ENCODE measurements at places on chromosomes 7 and 10.

- no peak for DNase-seq
Observed at GRCh38 chr10:119291223-119291900, 84.0 kb downstream of the GRK5 start.

DNA sequence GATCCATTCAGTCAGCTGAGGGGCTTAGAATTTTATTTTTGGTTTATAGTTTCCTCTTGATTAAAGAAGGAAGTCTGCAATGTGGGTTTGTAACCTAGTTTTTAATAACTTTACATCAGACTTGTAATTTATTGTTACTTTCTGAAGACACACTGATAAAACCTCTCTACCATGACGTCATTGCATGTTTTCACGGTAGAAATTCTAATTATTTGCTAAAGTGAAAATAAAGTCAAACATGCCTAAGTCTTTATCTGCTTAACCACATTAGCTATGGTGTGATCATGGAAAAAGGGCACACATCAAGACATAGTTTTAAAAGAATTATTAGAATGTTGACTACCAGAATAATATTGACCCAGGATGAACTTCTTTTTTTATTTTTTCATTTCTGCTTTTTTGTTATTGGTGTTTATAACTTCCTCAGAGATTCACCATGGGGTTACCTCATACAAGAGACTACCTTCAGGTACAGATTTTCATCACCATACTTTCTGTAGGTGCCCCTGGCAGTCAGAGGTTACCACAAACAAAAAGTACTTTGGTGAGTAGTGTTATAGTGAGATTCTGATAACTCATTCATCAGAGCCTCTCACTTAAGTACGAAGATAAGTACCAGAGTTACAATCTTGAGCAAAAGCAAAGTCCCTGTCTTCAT is 7.0 kb upstream of the PANK1 start:
- no peak for DNase-seq

DNA sequence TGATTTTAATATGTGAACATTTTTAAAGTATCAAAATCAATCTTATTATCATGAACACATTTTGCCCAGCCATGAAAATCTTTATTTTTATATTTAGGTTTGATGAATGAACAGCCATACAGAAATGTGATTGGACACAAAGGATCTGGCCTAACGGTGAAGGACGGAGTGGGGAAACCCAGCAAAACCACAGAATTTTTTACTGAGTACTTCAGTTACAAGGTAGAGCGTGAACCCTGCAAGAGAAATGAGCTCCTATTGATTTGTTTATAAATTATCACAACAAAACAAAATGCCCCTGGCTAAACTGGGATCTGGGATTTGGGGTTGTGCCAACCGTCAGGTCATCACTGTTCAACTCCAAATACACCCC is 118.8 kb downstream of the JAZF1 start:
- no peak for DNase-seq

DNA sequence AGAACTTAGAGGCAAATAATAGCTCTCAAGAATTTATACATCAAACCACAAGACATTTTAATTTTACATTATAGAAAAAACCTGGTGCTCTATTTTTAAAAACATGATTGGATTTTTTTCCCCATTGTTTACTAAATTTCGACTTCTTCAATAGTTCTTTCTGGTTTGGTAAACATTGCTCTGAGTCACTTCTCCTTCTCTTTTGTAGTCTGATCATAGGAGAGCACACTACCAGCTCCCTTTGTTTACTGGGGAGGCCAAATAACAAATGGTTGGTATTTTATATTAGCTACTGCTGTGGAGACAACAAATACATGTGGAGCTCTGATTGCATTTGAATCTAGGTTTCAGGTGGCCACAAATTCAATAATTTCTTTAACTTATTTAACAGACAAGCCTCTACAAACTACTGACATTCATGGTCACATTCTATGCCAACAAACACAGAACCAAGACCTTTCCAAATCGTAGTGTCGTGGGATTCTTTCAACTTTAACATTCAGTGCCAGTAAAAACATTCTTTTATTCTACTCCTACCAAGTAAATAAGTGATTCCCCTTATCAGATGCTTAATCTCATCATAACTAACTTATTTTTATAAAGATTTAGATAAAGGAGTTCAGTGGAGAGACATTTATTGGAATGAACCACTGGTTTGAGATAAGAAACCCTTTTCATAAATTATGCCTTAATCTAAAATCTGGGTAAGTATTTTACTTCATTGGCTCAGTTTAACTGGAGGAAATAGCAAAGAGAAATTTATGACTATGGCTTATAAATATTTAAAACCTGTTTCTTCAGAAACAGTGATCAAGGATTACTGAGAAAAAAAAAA is 17.7 kb upstream of the FXYD4 start:
- no peak for DNase-seq

- DNase-seq, result no peak
Observed at GRCh38 chr10:3452173-3452626, 279.6 kb upstream of the PITRM1 start.

DNA sequence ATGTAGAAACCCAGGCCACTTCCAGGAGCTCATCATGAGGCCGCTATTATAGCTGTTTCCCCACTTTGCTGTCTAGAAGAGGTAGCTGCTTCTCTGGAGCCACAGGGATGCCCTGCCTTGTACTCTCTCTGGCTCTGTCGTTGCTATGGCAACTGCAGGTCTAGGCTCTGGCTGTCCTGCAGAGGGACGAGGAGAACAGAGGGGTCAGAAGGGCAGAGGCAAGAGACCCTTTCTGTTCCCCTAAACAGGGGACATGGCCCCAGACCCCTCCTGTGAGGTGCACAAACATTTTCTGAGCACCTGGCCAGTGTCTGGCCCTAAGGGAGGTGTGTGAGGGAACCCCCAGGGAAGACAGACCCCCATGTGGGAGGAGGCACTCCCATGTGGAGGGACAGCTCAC is 31.4 kb downstream of the ITPRIP start:
- DNase-seq, result no peak

DNA sequence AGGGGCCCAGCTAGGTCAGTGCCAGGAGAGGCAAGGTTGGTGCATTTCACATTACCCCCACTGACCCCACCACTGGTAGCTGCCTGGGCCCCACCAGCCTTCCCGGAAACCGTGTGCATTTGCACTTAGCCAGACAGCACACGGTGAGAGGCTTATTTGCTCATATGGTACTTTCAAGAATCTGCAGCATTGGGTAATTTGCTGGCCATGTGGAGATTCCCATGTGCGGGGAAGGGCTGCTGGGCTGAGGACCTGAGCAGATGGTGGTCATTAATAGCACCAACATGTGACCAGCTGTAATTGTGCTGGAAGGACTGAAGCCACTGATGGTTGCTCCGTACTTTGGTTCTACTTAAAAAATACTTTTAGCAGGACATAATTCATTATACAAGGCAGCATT is 323.8 kb downstream of the DPP6 start:
- DNase-seq, result no peak

GRCh38 chr10:97065686-97066660 is 119.8 kb downstream of the SLIT1 start:
- no peak for DNase-seq

- DNase-seq, result no peak
Observed at GRCh38 chr7:128666200-128666599, 5.9 kb upstream of the GARIN1A start.

DNA sequence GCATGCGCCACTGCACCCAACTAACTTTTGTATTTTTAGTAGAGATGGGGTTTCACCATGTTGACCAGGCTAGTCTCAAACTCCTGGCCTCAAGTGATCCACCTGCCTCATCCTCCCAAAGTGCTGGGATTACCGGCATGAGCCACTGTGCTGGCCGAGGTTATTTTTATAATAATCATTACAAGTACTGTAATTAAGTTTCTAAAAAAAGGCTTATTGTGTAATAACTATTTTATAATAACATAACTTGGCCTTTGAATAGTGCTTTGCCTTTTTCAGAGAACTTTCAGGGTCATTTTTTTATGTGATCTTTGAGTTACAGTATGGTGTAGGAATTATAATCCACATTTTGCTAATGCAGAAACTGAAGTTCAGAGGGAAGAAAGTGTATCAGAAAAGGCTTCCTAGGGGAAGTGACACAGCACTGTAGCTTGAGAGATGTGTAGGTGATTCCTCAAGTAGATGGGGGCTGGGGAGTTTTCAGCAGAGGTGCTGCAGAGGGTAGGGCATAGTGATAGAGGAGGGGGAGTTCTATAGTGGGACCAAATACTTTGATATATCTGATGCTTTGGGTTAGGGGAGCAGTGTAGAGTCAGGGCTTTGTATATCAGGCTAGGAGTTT is 9.2 kb upstream of the SYPL1 start:
- no peak for DNase-seq

DNA sequence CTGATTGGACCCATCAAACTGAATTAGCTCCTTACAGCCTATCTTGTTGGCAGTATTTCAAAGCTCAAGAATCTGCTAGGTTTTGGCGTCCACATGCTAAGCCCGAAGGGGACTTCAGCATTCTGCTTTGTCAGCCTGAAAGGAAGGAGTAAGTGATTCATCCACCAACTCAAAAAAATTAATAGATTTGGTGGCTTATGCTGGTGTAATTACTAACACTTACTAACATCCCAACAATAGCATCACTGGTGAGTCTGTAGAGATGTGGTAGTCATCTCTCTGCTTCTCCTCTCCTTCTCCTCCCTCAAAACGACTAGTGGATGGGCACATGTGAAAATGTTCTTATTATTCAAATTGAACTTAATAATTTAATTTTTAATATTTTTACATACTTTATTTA is 53.8 kb upstream of the EGR2 start:
- no peak for DNase-seq

DNA sequence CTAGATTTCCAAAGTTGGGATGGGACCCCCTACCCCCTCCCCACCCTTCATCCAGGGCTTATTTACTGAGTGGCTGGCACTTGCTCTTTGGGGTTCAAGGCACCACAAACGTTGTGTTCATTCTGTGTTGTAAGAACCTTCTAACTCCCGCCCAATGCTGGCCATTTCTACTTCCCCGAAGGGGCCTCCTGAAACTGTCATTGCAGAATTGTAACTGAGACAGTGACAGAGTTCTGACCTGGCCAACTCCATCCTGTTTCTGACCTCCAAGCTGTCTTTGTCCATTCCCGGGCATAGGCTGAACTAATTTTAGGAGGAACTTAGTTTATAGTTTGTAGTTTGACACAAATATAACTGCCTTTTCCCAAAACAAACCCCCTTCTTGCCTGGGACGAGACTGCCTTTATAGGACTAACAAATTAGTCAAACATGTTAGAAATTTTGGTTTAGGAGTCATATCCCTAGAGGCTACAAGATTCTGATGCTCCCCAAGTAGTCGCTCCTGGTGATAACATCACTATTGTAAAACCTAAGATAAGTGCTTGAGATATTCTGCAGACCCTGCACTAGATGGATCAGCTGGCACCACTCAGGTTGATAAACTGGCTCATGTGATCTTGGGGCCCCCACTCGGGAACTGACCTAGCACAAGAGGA is 34.8 kb upstream of the ZMIZ2 start:
- DNase-seq, result no peak

- no peak for DNase-seq
Observed at GRCh38 chr7:14286036-14286435, 296.6 kb upstream of the ETV1 start.

GRCh38 chr7:101488826-101489572 is 126.3 kb downstream of the COL26A1 start:
- no peak for DNase-seq

GRCh38 chr10:108003061-108003460 is 838.6 kb upstream of the SORCS1 start:
- DNase-seq, result no peak

GRCh38 chr10:517241-517830 is 172.1 kb downstream of the DIP2C start:
- no peak for DNase-seq

- no peak for DNase-seq
Observed at GRCh38 chr7:75531359-75531821, 39.3 kb downstream of the SPDYE5 start.

- DNase-seq, result no peak
Observed at GRCh38 chr7:105877736-105878135, 1.3 kb upstream of the ATXN7L1 start.

DNA sequence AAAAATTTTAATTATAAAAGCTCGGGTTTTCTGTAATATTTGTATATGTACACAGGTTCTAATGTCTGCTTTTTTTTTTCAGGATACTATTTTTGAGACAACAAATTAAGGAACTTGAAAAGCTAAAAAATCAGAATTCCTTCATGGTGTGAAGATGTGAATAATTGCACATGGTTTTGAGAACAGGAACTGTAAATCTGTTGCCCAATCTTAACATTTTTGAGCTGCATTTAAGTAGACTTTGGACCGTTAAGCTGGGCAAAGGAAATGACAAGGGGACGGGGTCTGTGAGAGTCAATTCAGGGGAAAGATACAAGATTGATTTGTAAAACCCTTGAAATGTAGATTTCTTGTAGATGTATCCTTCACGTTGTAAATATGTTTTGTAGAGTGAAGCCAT is 57.9 kb upstream of the BAMBI start:
- no peak for DNase-seq

DNA sequence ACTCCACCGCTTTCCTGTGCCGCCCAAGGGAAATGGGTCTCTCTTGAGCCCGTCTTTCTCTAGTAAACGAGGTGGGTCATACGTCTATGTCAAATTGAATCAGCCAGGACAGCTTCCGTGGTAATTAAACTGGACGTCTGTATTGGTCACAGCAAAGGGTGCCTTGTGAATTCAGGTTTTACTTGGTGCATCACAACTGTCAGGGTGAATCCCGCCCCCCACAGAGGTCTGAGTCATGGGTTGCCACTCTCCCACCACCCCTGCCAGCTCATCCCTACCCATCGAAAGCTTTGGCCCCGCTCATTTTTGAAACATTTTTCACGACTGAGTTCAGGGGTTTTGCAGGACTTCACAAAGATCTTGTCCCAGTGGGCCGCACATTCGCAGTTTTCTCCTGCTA is 8.0 kb upstream of the SP8 start:
- no peak for DNase-seq

- DNase-seq, result no peak
Observed at GRCh38 chr10:80281784-80282765, 7.4 kb downstream of the MAT1A start.
